ENCODE measurements at places on chromosomes 3 and 15. TPM values are rescaled to one million over a fixed set of nuclear protein-coding genes. Genes with fewer than 3 reads are reported as not detected.

The SH2D7 gene
- not detected for total RNA-seq

The EFCC1 gene
- not detected for total RNA-seq

The EPHB1 gene
- 0.87 TPM for total RNA-seq

The PCBP4 gene
- 15.3 TPM for total RNA-seq

The IL16 gene
- 284 TPM for total RNA-seq

The CELSR3 gene
- total RNA-seq, result 2.5 TPM

The GOLGA6A gene
- 1.0 TPM for total RNA-seq

The SLCO2A1 gene
- total RNA-seq, result not detected

The HMG20A gene
- 62.3 TPM for total RNA-seq

The NLGN1 gene
- total RNA-seq, result not detected
